ENCODE measurements at places on chromosomes 4 and X. TPM values are rescaled to one million over a fixed set of nuclear protein-coding genes. Genes with fewer than 3 reads are reported as not detected.

The UCP1 gene
- not detected for total RNA-seq

The HPSE gene
- 7.0 TPM for total RNA-seq

The TLR6 gene
- total RNA-seq = 1.7 TPM

The POU4F2 gene
- not detected for total RNA-seq

The HSFX3 gene
- total RNA-seq = not detected

The HTATSF1 gene
- 31.1 TPM for total RNA-seq

The ZNF674 gene
- total RNA-seq = 6.7 TPM

The IKBKG gene
- total RNA-seq = 40.3 TPM

The DACH2 gene
- total RNA-seq = not detected

The SATL1 gene
- not detected for total RNA-seq

The PLCXD1 gene
- total RNA-seq = 13.5 TPM

The SLC7A11 gene
- 79.3 TPM for total RNA-seq

The NKX6-1 gene
- total RNA-seq = not detected

The TCEAL7 gene
- total RNA-seq = 10.5 TPM

The IL21 gene
- not detected for total RNA-seq

The HMGB2 gene
- 217 TPM for total RNA-seq

The SEC24D gene
- 133 TPM for total RNA-seq

The FGFR3 gene
- total RNA-seq = 1.2 TPM

The TMEM144 gene
- total RNA-seq = 23.0 TPM

The NLGN4X gene
- not detected for total RNA-seq

The MAGEE1 gene
- 0.74 TPM for total RNA-seq

All from endothelial cell of umbilical vein (primary cell).